ENCODE measurements at places on chromosomes 7 and 10. TPM values are rescaled to one million over a fixed set of nuclear protein-coding genes. Genes with fewer than 3 reads are reported as not detected.

The STYXL1 gene
- 34.0 TPM for polyA plus RNA-seq

GRCh38 chr7:89728481-89728880, 425.8 kb upstream of the STEAP1 start:
- DNase-seq = no peak
- no peaks in the 10 kb centered on the region for H3K36me3 ChIP-seq
- H3K4me3 ChIP-seq = no peak overlapping the region
- no peaks in the 10 kb centered on the region for H3K27me3 ChIP-seq
- H3K27ac ChIP-seq = no peak overlapping the region

The GPR15LG gene
- not detected for polyA plus RNA-seq

The CNNM1 gene
- 6.7 TPM for polyA plus RNA-seq

- H3K27me3 ChIP-seq = no peaks in the 10 kb centered on the region
- H3K27ac ChIP-seq = no peak overlapping the region
- H3K4me3 ChIP-seq = no peak overlapping the region
- no peaks in the 10 kb centered on the region for H3K36me3 ChIP-seq
- DNase-seq = no peak
These were observed 32.7 kb upstream of the TARP start for GRCh38 chr7:38306171-38306570.

- no peaks in the 10 kb centered on the region for H3K4me1 ChIP-seq
- H3K27ac ChIP-seq = no peak overlapping the region
- H3K36me3 ChIP-seq = no peaks in the 10 kb centered on the region
- H3K27me3 ChIP-seq = no peaks in the 10 kb centered on the region
These were observed 215.0 kb upstream of the DKK1 start for GRCh38 chr10:52099026-52099600.

DNA sequence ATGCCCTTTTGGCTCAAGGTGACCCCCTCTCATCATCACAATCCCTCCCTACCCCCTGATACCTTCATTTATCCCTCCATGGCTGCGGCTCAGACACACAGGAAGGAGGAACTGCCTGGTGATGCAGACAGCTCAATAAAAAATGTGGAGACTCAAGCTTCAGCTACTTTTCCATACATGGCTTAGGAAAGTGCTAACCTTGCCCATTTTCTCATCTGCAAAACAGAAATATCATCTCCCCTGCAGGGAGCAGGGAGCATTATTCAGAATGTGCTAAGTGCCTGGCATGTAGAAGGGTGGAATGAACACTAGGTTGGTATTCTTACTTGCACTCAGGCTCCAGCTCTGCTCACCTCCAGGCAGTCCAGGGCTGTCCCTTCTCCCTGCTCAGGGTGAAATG, 23.8 kb downstream of the CXCL12 start:
- H3K27me3 ChIP-seq = no peaks in the 10 kb centered on the region
- H3K4me3 ChIP-seq = no peak overlapping the region
- no peak for DNase-seq
- peaks cover 19% of the 10 kb centered on the region for H3K4me1 ChIP-seq

Measured in spinal cord (tissue), 10 donors.